ENCODE measurements at places on chromosomes 7 and 10. TPM values are rescaled to one million over a fixed set of nuclear protein-coding genes. Genes with fewer than 3 reads are reported as not detected.

Gene SMKR1
- 1.3 TPM for total RNA-seq

Gene ARHGEF5
- total RNA-seq, result 6.9 TPM

Gene NCF1
- total RNA-seq, result 1.6 TPM

Gene HDAC9
- 138 TPM for total RNA-seq

Gene ERVW-1
- total RNA-seq, result not detected

Gene CLCN1
- total RNA-seq, result 0.22 TPM

Gene FAM13C
- 39.7 TPM for total RNA-seq

Gene CALML5
- 3.3 TPM for total RNA-seq

Measured in camera-type eye (tissue), 1 donor.